ENCODE measurements at places on chromosomes 12 and 14.

DNA sequence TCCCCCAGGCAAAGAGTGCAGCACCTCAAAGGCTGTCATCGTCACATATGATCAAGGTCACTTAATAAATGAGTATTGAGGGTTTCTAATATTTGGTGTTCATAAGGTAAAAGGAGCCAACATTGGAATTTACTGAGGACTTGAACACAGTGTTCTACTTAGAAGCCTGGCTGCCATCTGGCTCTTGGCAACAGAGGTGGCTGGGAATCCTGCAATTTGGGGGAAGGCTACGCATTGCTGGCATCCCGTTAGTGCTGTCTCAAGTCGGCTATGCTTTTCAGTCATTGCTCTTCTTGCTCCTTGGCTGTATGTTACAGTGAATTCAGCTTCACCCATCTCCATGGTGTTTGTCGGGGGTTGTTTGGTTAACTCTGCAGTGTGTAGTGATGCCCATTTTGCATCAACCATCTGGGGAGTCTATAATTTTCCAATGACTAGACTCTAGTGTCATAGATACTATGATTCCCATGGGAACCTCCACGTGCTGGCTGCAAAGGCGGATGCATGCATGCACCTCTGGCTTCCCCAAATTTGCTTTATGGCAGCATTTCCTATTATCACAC, 12.9 kb upstream of the SLC24A4 start:
- no peak for DNase-seq

- DNase-seq = no peak
Measured at GRCh38 chr12:53829130-53829819, 77.5 kb upstream of the CISTR start.

DNA sequence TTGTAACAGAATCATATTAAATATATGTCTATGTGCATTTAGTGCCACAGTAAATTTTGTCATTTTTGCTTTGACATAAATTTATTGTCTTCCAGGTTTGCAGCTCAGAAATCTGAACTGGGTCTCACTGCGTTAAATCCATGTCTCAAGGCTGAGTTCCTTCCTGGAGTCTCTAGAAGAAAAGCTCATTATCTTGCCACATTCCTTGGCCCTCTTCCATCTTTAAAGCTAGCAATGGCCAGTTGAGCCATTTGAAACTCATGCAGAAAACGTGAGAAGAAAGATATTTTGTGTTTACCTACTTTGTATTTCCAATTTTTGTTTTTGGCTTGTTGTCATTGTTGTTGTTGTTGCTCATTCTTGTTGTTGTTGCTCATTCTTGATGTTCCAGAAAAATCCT, 10.7 kb downstream of the PRH1 start:
- DNase-seq = no peak

DNA sequence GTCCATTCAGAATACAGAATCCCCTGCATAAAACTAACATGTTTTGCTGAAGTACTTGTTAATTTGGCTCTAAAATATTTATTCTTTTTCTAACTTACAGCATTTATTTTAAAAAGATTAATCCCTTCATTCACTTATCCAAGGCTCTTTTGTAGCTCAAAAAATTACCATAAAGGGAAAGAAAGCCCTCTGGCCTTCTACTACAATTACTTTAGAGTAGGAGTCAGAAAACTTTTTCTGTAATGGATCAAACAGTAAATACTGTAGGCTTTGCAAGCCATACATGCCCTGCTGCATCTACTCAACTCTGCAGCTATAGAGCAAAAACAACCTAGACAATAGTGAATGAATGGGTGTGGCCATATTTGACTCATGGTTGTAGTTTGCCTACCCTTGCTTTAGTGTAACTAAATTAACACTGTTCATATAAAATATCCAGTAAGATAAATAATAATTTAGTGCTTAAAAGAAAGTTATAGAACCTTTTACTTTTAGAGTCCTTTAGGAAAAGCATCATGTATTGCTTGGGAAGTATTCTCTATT, 74.2 kb upstream of the ZFP36L1 start:
- no peak for DNase-seq

DNA sequence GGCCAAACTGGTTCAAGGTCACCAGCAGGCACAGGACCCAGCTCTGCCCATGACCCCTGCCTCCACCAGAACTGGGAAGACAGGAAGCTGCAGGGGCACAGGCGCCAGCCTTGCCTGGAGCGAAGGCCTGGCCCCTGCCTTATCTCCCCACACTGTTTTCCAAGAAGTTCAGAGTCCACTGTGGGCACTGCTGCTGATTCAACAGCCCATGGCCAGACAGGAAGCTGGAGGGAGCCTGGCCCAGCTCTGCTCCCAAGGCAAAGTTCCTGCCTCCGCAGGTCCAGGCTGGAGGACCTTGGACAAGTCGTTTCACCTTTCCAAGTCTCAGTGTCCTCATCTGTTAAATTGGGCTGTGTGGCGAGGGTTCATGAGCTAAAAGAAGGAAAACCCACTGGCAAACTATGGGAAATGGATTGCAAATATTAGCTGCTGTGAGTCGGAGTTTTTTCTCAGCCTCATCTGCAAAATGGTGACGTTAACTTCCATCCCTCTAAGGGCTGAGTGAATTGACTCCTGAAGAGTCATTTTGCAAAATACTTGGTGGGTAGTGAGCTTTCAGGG, 1.2 kb downstream of the PHETA1 start:
- DNase-seq = no peak

GRCh38 chr14:86153480-86153879, 623.5 kb downstream of the FLRT2 start:
- DNase-seq = no peak

GRCh38 chr12:1041478-1041877, 50.5 kb downstream of the ERC1 start:
- DNase-seq = no peak

GRCh38 chr12:3107071-3107583, 29.9 kb downstream of the TSPAN9 start:
- no peak for DNase-seq

GRCh38 chr12:67942724-67943123, 46.5 kb upstream of the IFNG-AS1 start:
- no peak for DNase-seq

DNA sequence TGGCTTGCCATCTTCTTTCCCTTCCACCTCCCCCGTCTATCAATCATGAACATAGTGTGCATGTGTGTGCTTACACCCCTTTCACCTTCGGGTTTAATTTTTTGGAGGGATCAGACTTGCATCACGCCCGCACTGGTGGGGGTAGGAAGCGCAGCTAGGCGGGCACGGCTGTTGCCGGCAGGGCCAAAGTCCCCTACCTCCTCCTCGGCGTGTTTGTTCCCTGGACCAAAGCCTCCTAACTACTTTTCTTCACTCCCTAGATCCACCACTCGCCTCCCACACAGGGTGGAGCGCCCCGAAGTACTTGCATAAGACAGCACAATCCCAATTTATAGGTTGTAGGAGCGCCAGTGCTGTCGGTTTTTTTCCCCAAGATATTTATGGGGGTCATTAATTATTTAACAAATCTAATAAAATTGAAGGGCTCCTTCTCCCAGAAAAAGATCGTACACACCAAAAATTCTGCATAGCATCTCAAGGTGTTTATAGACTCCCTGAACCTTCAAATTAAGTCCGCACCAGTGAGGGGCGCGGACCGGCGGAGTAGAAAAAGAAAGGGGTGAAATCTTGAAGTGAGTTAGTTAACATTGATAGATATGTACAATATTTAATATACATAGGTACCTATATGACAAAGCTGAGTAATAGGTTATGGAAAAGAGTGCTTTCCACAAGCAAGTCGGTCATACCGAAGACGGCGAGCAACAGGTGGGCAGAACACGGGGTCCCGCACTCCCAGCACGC, 717 bp downstream of the PKP2 start:
- DNase-seq = no peak

DNA sequence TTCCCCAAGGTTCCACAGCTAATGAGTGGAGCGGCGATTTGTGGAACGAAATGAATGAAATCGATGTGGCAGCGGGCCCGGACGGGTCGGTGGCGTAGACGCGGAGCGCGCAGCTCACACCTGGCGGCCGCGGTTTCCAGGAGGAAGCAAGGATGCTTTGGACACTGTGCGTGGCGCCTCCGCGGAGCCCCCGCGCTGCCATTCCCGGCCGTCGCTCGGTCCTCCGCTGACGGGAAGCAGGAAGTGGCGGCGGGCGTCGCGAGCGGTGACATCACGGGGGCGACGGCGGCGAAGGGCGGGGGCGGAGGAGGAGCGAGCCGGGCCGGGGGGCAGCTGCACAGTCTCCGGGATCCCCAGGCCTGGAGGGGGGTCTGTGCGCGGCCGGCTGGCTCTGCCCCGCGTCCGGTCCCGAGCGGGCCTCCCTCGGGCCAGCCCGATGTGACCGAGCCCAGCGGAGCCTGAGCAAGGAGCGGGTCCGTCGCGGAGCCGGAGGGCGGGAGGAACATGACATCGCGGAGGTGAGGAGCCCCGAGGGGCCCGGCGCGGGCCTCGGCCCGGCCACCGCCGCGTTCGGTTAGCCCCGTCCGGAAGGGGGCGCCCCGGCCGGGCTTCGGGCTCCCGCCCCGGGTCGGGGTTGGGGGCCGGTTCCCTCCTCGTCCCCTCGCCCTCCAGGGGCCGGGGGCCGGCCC, at the start of gene PTPN11:
Gene PTPN11 (plus strand): TSS at position 340 of the 689 bp plus-strand sequence. CDS start 165 bp downstream, at position 505.
- DNase-seq = peak; percentile 83

DNA sequence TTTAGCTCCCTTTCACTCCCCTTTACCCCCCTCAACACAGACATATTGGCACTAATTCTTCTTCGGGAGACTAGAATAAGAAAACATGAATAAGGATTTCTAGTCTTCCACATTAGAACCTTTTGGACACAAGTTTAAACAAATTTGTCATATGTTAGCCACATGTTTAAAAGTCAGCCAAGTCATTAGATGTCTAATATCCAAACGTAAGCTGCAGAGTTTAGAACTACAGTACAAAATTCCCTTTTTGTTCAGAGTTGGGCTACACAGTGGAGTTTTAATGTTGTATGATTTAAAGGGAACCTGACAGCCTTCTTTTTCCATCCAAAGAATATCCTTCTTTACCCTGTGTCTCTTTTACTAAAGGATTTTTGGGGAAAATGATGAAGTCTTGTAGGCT, 79.8 kb downstream of the PDE6H start:
- no peak for DNase-seq

DNA sequence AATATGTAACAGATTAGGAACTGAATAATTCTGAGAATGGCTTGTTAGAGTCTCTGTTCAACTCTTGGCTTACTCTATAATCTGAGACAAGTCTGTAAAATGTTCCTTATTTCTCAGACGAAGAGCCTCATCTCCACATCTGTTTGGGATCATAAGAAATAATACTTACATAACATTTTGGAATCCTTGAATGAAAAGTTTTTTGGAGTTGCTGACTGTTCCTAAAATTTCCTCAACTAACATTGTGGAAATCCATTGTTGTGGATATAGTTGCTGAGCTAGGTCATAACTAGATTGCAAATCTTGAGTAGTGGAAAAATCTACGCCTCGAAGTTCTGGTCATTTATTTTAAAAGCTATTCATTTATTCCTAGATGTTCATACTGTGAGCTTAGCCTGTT, 402.9 kb downstream of the ZFP36L1 start:
- DNase-seq = no peak

GRCh38 chr12:56158926-56159461, 835 bp downstream of the MYL6 start:
- DNase-seq = no peak

- no peak for DNase-seq
Measured at GRCh38 chr12:79119796-79120195, 255.2 kb downstream of the SYT1 start.

- no peak for DNase-seq
Measured at GRCh38 chr14:35004839-35005238, 22.0 kb downstream of the SRP54 start.

Data from stimulated activated CD8-positive, alpha-beta memory T cell treated with anti-CD3 and anti-CD28 coated beads, Interleukin-15, amount 100 ng/mL, for 1 hour (primary cell).